ENCODE measurements at places on chromosomes 13 and 19.

- DNase-seq: peak; percentile 28
These were observed 165.9 kb downstream of the TEX29 start for GRCh38 chr13:111486331-111486730.

DNA sequence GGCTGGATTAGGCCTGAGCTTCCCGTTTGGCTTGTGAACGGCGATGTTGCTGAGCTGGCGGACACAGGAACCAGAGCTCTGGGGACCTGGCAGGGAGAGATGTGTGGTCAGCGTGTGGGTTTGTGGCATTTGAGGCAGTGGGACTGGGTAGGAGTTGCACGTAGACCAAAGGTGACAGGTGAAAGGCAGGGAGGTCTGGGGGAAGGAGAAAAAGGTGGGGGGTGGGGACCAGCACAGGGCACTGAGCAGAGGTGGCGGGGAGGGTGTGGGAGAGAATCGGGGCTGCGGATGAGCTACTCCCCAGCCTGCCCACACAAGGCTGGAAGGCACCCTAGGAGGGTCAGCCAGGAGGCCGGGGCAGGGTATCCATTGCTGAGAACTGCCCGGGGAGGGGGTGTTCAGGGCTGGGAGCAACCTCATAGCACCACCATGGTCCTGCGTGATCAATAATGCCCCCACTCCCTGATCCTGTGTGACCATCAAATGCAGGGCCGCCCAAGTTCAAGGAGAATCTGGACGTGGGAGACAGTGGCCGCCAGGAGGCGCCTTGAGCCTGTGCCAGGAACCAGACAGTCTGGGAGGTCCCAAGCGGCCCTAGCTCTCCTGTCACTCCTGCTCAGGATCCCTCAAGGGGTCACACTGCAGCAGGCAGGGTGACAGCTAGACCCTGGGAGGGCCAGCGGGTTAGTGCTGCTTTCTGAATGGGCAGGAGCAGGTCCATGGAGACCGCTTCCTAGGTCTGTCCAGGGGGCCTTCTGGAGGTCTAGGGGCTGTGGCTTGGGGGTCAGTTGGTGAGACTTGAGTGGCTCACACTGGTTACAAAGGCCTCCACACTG lies 12.8 kb upstream of the SELENOW start:
- DNase-seq: peak; percentile 79

DNA sequence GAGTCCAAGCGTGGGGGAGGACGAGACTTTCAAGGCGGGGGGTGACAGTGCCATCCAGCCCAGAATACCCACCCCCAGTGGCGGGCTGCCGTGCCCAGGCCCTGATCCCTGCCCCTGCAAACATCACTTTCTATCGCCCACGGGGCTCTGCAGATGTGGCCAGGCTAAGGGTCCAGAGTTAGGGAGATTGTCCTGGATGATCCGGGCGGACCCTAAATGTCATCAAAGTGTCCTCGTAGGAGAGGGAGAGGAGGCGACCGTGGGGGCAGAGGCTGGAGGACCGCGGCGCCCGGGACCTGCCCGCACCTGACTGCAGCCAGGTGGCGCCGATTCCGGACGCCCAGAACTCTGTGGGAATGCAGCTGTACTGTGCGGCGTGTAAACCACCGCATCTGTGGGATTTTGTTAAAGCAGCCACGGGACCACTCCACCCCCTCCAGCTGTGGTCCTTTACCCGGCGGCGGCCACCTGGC lies 32.4 kb downstream of the GJA3 start:
- peak; percentile 76 for DNase-seq

DNA sequence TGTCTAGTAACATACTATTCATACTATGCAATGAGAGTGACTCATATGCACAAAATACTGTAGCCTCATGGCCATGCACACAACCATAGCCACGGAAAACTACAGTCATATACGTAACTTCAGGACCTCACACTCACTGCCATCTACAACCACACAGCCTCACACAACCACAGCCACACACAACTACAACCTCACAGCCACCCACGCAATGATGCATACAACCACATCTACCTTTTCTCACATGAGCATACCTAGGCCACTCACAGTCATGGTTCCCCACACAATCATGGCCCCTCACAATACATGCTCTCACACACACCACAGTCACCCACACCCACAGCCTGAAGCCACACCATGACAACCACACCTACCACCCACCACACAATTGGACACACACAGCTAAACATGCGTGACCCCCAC lies 8.7 kb upstream of the TNFSF14 start:
- DNase-seq: no peak

DNA sequence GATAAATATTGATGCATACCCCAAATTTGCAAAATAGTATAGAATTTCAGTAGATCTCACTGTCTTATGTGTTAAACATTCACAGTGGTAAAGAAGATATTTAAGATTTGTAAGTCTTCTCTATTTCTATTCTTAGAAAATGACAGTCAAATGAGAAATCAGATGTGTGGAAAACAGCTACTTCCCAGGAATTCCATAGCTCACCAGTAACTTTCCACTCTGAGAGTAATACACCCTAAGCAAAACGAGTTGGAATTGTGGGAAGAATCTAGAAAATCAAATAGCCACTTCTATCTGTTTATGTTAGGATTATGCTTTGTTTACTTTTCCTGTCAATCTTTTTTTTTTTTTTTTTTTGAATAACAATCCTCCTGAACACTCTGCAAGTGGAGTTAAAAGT lies 69.1 kb downstream of the FLT1 start:
- DNase-seq: no peak

DNA sequence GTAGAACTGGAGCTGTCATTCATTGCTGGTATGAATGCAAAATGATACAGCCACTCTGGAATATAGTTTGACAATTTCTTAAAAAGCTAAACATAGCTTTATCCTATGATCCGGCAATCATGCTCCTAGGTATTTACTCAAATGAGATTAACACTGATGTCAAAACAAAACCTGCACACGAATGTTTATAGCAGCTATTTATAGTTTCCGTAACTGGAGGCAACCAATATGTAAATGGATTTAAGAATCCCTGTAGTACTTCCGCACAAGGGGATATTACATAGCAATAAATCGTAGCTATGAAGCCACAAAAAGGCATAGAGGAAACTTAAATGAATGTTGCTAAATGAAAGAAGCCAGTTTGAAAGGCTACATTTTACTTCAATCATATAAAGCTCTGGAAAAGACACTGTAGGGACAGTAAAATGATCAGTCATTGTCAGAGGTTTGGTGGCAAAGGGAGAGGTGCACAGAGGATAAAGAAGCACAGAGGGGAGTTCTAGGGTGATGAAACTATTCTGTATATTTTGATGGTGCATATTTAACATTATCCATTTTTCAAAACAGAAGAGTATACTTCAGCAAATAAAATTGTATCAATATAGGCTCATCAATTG lies 1893.0 kb upstream of the PCDH20 start:
- DNase-seq: no peak

- DNase-seq: no peak
These were observed 46.0 kb downstream of the USP12 start for GRCh38 chr13:27125357-27126282.
